ENCODE measurements at places on chromosomes 7 and 10.

GRCh38 chr7:24017519-24017918, 266.5 kb upstream of the NPY start:
- no peaks in the 10 kb centered on the region for H3K27me3 ChIP-seq
- no peak overlapping the region for H3K4me3 ChIP-seq
- H3K4me1 ChIP-seq, result no peaks in the 10 kb centered on the region

GRCh38 chr7:135712182-135712782, 15.7 kb downstream of the SLC13A4 start:
- H3K4me3 ChIP-seq, result no peak overlapping the region
- H3K4me1 ChIP-seq, result peaks cover 13% of the 10 kb centered on the region
- H3K27me3 ChIP-seq, result no peaks in the 10 kb centered on the region
- no peaks in the 10 kb centered on the region for H3K36me3 ChIP-seq

GRCh38 chr7:41114131-41114530, 588.8 kb downstream of the INHBA start:
- H3K36me3 ChIP-seq, result no peaks in the 10 kb centered on the region
- H3K4me1 ChIP-seq, result no peaks in the 10 kb centered on the region
- no peaks in the 10 kb centered on the region for H3K27me3 ChIP-seq
- DNase-seq, result no peak
- no peak overlapping the region for H3K4me3 ChIP-seq

GRCh38 chr7:36736899-36737211, 12.6 kb upstream of the AOAH start:
- no peaks in the 10 kb centered on the region for H3K4me1 ChIP-seq
- no peaks in the 10 kb centered on the region for H3K27me3 ChIP-seq
- no peaks in the 10 kb centered on the region for H3K36me3 ChIP-seq

GRCh38 chr10:100715101-100715444, 30.3 kb upstream of the PAX2 start:
- no peak overlapping the region for H3K27ac ChIP-seq
- H3K4me3 ChIP-seq, result no peak overlapping the region

GRCh38 chr10:54484186-54484585, 316.8 kb downstream of the PCDH15 start:
- no peak overlapping the region for H3K27ac ChIP-seq
- H3K36me3 ChIP-seq, result no peaks in the 10 kb centered on the region

GRCh38 chr7:149873970-149874643, 338 bp downstream of the ATP6V0E2 start:
- no peaks in the 10 kb centered on the region for H3K36me3 ChIP-seq
- H3K4me1 ChIP-seq, result peaks cover 14% of the 10 kb centered on the region
- no peaks in the 10 kb centered on the region for H3K27me3 ChIP-seq

- no peaks in the 10 kb centered on the region for H3K27me3 ChIP-seq
- no peak for DNase-seq
- H3K4me3 ChIP-seq, result no peak overlapping the region
- H3K27ac ChIP-seq, result no peak overlapping the region
- H3K4me1 ChIP-seq, result no peaks in the 10 kb centered on the region
These were observed 146.1 kb downstream of the MAGI2 start for GRCh38 chr7:79307376-79307775.

GRCh38 chr10:100167553-100168312, 18.1 kb downstream of the ERLIN1 start:
- DNase-seq, result no peak
- no peak overlapping the region for H3K27ac ChIP-seq
- H3K4me3 ChIP-seq, result no peak overlapping the region

DNA sequence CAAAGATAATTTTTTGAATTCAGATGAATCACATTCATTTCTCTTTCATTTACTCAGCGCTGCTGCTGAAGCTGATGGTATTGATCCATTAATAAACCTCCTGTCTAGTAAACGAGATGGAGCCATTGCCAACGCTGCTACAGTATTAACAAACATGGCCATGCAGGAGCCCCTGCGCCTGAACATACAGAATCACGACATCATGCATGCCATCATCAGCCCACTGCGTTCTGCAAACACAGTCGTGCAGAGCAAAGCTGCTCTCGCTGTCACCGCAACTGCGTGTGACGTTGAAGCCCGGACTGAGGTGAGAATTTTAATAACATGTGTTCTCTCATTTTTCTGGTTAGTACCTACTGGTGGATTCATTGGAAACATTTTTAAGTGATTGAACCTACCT, 70.2 kb downstream of the ARMC3 start:
- no peak for DNase-seq
- H3K27me3 ChIP-seq, result no peaks in the 10 kb centered on the region
- H3K27ac ChIP-seq, result no peak overlapping the region
- no peak overlapping the region for H3K4me3 ChIP-seq
- no peaks in the 10 kb centered on the region for H3K36me3 ChIP-seq

DNA sequence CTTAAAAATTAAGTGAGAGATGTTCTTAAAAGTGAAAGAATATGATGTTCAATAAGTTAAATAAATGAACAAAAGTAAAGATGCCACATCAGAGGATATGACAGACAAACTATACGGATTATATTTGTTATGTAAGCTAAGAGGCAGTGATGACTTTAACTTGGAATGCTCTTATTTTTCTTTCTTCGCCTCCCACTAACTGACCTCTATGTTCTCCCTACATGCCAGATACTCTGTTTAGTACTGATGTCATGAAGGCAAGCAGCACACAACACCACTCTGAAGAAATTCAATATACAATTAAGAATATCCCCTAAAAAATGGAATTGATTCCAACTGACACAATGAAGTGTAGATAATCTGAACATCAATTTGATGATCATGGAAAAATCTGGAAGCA, 223.4 kb downstream of the DOCK4 start:
- no peak overlapping the region for H3K27ac ChIP-seq
- H3K4me1 ChIP-seq, result no peaks in the 10 kb centered on the region
- DNase-seq, result no peak
- H3K27me3 ChIP-seq, result no peaks in the 10 kb centered on the region
- H3K36me3 ChIP-seq, result peaks cover 7% of the 10 kb centered on the region
- no peak overlapping the region for H3K4me3 ChIP-seq

DNA sequence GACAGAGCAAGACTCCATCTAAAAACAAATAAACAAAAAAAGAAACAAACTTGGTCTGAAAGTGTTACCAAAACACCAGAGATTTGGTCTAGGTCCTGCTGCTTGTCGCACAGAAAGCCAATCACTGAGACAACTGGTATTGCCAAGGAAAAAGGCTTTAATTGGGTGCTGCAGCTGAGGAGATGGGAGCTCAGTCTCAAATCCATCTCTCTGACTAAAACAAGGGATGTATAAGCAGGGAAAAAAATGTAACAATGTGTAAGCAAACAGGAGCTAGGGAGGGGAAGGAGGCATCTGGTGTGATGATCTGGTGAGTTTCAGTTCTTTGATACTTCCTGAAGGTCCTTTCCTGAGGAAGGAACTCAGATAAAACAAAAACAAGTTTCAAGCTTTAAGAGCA, 8.4 kb upstream of the PDIA4 start:
- H3K4me1 ChIP-seq, result no peaks in the 10 kb centered on the region
- no peaks in the 10 kb centered on the region for H3K27me3 ChIP-seq
- no peak for DNase-seq
- no peaks in the 10 kb centered on the region for H3K36me3 ChIP-seq

DNA sequence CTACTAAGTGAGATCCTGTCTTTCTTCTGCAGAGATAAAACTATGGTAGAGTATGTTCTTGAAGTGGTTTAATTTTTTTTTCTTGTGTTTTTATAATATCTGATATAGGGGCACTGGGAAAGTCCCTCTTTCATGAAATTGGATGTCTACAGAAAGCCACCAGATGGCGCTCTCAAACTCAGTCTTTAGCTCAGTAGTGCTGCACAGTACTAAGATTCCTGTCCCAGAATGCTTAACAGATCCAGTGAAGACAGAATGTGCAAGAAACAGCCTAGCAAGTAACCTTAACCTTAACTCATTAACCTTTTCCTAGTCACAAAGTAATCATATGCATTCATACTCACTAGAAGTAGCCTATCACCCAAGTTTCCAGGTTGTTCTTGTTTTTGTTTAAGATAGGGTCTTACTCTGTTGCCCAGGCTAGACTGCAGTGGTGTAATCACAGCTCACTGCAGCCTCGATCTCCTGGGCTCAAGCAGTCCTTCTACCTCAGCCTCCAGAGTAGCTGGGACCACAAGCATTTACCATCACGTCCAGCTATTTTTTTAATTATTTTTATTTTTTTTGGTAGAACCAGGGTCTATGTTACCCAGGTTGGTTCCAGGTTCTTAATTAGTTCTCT, 56.7 kb downstream of the IDE start:
- no peak overlapping the region for H3K27ac ChIP-seq
- H3K27me3 ChIP-seq, result no peaks in the 10 kb centered on the region
- no peaks in the 10 kb centered on the region for H3K4me1 ChIP-seq
- no peak overlapping the region for H3K4me3 ChIP-seq
- DNase-seq, result no peak
- peaks cover 15% of the 10 kb centered on the region for H3K36me3 ChIP-seq

GRCh38 chr10:120990831-120991230, 139.7 kb downstream of the WDR11 start:
- no peaks in the 10 kb centered on the region for H3K27me3 ChIP-seq
- H3K4me1 ChIP-seq, result no peaks in the 10 kb centered on the region
- no peak overlapping the region for H3K27ac ChIP-seq
- peak; percentile 28 for DNase-seq
- H3K36me3 ChIP-seq, result no peaks in the 10 kb centered on the region

- H3K27ac ChIP-seq, result no peak overlapping the region
- no peaks in the 10 kb centered on the region for H3K27me3 ChIP-seq
- no peaks in the 10 kb centered on the region for H3K36me3 ChIP-seq
- H3K4me3 ChIP-seq, result no peak overlapping the region
- DNase-seq, result no peak
These were observed 607.9 kb upstream of the MKI67 start for GRCh38 chr10:128734161-128734560.

DNA sequence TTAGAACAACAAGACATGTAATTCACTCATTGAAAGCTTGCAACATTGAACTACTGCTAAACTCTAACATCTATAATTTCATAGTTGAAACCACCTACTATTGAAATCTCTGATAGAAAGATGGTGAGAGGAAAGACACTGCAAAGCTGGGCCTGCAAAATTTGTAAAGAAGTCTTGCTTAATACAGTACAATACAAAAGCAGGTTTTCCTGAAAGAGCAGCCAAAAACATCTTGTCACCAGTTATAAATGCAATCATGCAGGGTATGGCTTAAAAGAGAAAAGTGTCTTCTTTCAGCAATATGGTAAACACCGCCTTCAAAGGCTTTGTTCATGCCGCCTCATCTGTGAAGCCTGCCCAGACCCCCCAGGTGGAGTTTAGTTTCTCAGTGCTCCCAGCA, 109.2 kb downstream of the ANK3 start:
- no peaks in the 10 kb centered on the region for H3K4me1 ChIP-seq
- no peak for DNase-seq
- no peak overlapping the region for H3K4me3 ChIP-seq
- H3K27ac ChIP-seq, result no peak overlapping the region
- peaks cover 5% of the 10 kb centered on the region for H3K36me3 ChIP-seq

GRCh38 chr7:45979275-45980180, 58.5 kb upstream of the IGFBP3 start:
- DNase-seq, result no peak
- H3K4me3 ChIP-seq, result no peak overlapping the region
- no peaks in the 10 kb centered on the region for H3K36me3 ChIP-seq
- H3K27me3 ChIP-seq, result no peaks in the 10 kb centered on the region
- peak overlapping the region; percentile 85 for H3K27ac ChIP-seq
- H3K4me1 ChIP-seq, result peaks cover 74% of the 10 kb centered on the region

GRCh38 chr7:143878884-143879283, 23.1 kb downstream of the TCAF1 start:
- H3K27me3 ChIP-seq, result no peaks in the 10 kb centered on the region
- DNase-seq, result no peak
- H3K36me3 ChIP-seq, result no peaks in the 10 kb centered on the region
- no peak overlapping the region for H3K27ac ChIP-seq

DNA sequence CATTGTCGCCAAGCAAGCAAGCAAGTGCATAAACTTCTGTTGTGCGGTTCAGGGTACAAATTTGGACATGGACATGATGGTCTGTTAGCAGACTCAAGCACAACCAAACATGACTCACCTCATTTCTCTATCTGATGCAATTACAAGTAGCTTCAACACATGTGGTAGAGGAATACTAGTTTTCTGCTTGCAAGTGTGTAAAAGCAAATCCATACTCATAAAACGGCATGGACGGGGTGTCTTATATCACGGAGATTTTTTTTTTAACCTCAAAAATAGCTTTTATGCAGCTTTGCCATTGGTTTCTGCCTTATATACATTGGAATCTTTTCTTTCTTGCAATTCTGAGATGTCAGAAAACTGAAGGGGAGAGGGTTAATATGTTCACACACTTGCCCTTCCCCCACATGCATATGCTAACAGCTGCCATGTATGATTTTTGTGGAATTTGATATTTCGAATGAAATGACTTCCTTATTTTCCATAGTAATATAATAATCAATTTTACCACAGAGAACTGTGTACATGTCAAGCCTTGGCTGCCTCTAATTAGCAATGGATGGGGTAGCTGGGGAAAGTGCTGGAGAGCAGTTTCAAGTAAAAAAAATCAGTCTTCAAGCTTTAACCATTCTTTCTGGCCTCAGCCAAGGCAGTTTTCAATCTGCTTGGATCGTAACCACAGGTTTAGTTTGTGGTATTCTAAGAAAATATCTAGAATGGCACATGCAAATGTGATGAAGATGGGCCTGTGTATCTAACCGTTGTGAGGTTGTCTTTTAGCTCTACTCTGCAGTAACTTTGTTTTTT, 106.0 kb upstream of the PDCD4 start:
- no peaks in the 10 kb centered on the region for H3K4me1 ChIP-seq
- no peaks in the 10 kb centered on the region for H3K36me3 ChIP-seq
- no peak for DNase-seq

DNA sequence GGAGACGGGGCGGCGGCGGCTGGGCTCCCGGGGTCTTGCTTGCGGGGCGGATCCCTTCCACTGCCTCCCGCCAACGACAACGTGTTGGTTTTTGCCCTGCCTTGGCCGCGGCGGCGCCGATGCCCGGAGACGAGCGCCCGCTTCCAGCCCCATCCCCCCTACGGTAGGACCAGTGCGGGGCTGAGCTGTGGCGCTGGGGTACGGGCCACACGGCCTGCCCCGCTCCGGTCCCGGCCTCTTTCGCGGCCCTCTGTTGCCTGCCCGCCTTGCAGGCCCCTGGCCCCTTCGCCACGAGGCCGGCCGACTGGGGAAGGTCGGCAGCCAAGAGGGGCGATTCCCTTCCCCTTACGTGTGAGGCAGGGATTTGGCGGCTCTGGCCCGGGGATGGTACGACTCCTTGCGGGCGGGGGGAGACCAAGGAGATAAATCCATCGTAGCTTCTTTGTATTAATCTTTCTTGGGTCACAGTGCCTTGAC, 488 bp downstream of the EIF4H start:
- no peaks in the 10 kb centered on the region for H3K36me3 ChIP-seq
- peak overlapping the region; percentile 98 for H3K4me3 ChIP-seq
- no peaks in the 10 kb centered on the region for H3K27me3 ChIP-seq

- peak; percentile 73 for DNase-seq
- H3K36me3 ChIP-seq, result no peaks in the 10 kb centered on the region
- no peaks in the 10 kb centered on the region for H3K4me1 ChIP-seq
- H3K27me3 ChIP-seq, result no peaks in the 10 kb centered on the region
These were observed 538 bp downstream of the AHCYL2 start for GRCh38 chr7:129225206-129225930.

- no peak overlapping the region for H3K27ac ChIP-seq
- no peaks in the 10 kb centered on the region for H3K27me3 ChIP-seq
- no peak for DNase-seq
- no peak overlapping the region for H3K4me3 ChIP-seq
These were observed 812.9 kb downstream of the REEP3 start for GRCh38 chr10:64334084-64334483.
